GM12878 (cell line): ENCODE measurements at places on chromosomes 6 and 20.

- DNase-seq = no peak
These were observed 107.7 kb upstream of the TMEM181 start for GRCh38 chr6:158452191-158452590.

DNA sequence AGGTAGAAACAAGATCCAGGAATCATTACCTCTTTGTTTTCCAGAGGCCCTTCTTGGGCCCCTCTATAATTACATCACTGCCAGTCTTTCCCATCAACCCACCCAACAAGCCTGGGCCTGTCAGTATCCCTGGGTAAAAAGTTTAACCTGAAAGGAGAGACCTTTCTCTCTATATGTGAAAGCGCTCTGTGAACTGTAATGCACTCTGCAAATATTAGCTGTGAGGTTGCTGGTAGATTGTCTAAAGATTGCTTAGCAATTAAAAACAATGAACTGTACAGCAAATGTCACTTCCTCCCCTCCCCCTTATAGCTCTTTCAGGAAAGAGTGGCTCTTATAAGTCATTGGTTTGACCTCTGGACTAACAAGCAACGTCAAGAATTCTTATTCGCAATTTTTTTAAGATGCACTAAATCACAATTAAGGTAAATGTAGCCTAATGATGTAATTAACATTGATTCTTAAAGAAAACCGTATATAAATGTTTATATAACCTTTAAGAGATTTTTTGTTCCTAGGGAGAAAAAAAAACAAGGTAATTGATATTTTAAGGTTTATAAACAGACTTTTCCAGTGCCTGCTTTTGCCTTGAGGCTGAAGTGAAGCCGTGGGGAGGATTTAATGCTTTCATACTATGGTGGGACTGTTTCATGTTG lies 18.4 kb downstream of the ECT2L start:
- DNase-seq = no peak

- no peak for DNase-seq
These were observed 532.9 kb downstream of the CDH26 start for GRCh38 chr20:60491051-60491581.

- DNase-seq = no peak
These were observed 15.6 kb upstream of the CCN6 start for GRCh38 chr6:112038268-112038667.

GRCh38 chr20:609371-609964 lies 641 bp downstream of the TCF15 start:
- no peak for DNase-seq

DNA sequence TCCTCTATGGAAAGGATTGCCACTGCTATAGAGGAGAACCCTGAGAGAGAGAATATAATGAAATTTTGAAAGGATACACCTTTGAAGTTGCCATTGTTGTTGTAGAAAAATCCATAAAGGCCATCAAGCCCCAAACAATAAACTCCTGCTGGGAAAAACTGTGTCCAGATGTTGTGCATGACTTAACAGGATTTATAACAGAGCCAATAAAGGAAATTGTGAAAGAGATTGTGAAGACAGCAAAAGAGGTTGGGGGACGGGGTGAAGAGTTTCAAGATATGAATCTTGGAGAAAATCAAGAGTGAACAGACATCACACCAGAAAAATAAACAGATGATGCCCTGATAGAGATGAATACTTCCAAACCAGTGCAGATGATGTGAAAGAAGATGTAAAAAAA lies 396.4 kb downstream of the BCKDHB start:
- DNase-seq = no peak

- no peak for DNase-seq
These were observed 3.6 kb upstream of the TOX2 start for GRCh38 chr20:43911066-43911465.

GRCh38 chr6:28683945-28684538 lies 158.4 kb downstream of the GPX5 start:
- no peak for DNase-seq

DNA sequence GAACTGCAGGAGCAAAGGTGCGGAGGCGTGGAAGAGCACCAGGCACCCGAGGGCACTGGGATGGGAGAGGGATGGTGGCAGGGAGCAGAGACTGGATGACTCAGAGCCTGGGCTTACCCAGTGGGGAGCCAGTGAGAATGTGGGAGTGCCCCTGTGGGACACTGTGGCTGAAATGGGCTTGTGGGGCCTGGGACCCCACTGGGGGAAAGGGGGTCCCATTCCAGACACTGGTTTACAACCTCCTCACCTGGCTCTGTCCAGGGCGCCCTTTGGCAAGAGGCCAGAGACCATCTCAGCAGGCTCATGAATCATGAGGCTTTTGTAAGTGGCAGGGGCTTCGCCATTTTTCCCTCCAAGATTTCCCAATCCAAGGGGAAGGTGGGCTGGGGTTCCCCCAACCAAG lies 124.0 kb upstream of the MAFB start:
- no peak for DNase-seq

- DNase-seq = no peak
These were observed 290.0 kb downstream of the PTPRK start for GRCh38 chr6:128230267-128230989.

- DNase-seq = no peak
These were observed 581.9 kb downstream of the HTR1B start for GRCh38 chr6:76881414-76881813.

DNA sequence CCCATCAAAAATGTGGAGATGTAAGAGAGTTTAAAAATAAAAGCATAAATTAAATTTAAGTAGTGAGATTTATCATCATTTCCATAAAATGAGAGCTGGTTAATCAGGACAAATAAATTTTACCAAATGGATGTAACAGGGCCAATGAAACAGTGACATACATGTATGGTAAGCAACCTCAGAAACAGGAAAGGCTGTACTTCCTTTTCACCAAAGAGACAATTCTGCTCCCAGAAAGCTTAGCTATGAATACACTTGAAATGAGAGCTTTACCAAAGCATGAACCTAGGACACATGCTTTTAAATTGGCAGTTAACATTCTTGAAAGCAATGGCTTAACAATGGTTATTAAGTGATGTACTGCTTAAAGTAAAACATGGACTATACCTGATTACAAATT lies 12.1 kb upstream of the UBE2J1 start:
- DNase-seq = no peak

GRCh38 chr6:31572041-31572911 lies at the start of gene LTA:
Gene LTA, plus strand, starts transcription at chr6:31572289. Its CDS starts 454 bp downstream, at chr6:31572743.
- DNase-seq = no peak

- no peak for DNase-seq
These were observed 13.9 kb upstream of the SIRPA start for GRCh38 chr20:1881240-1881835.

GRCh38 chr6:111462770-111463391 lies 20.1 kb downstream of the REV3L start:
- DNase-seq = no peak

- DNase-seq = no peak
These were observed 6.4 kb upstream of the FANCE start for GRCh38 chr6:35445691-35446090.

- DNase-seq = no peak
These were observed 9.2 kb upstream of the HLA-DOB start for GRCh38 chr6:32825966-32826365.

GRCh38 chr6:63188828-63189227 lies 22.4 kb upstream of the FKBP1C start:
- no peak for DNase-seq

- DNase-seq = no peak
These were observed 38.4 kb downstream of the ZMYND8 start for GRCh38 chr20:47318027-47318585.

DNA sequence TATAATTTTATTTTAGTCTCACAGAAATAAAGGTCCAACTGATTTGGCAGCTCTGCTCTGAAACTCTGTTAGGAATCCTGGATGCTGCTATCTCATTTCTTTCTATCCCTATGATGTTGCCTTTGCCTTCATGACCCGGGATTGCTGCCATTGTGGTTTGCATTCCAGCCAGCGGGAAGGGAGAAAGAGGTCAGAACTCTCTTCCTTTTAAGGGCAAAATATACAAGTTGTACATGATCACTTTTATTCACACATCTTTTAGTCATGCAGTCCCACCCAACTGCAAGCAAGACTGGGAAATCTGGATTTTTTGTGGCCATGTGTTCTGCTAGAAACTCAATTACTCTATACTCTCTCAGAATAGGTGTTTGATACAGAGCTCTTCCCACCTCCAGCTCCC lies 263.1 kb upstream of the ZFP64 start:
- DNase-seq = no peak

- DNase-seq = no peak
These were observed 112.4 kb downstream of the BTBD9 start for GRCh38 chr6:38527371-38527770.

DNA sequence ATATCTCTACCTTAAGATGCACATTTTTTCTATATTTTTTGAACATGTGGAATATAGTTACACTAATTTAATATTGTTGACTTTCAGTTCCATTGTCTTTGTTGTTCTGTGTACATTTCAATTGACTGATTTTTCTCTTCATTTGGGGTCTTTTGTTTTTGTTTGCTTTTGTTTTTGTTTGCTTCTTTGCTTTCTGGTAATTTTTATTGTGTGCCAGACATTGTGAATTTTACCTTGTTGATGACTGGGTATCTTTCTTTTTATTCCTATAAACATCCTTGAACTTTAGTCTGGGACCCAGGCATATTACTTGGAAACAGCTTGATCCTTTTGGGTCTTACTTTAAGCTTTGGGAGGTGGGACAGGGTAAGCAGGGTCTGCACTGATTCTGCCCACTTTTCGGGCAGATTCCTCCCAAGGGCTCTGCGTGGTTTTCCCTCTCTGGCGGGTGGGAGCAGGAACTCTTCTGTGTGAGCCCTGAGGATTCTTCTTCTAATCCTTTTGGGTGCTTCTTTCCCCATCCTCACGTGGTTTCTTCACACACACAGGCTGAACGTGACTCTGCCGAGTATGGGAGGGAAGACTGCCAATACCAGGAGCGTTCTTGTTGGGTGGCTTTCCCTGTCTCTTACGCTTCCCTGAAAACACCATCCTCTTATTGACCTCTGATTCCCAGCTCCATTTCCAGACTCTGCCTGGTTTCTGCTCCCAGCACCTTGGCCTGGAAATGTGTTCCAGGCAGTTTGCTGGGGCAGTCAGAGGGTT lies 200.5 kb downstream of the ARID1B start:
- DNase-seq = no peak

DNA sequence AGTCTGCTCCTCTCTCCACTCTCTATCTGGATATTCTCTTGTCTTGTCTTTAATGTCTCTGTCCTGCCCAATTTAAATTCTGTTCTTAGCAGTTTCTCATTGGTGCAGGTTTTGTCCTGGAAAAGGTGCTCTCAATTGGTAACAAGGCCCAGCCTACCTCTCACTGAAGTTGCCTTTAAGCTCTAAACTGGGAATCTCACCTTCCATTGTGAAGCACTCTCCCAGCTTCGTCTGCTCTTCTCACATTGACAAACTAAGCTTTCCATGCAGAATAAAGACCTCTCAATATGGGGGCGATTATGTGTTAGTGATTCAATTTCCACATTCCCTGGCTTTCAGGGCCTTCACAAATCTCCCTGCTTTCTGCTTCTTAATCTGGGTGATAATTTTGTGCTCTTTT lies 1712.2 kb downstream of the GRIK2 start:
- DNase-seq = no peak

- no peak for DNase-seq
These were observed 40.7 kb upstream of the KIF16B start for GRCh38 chr20:16613954-16614353.

GRCh38 chr6:124887872-124888580 lies 74.2 kb upstream of the RNF217 start:
- DNase-seq = no peak

- DNase-seq = no peak
These were observed 12.5 kb downstream of the CDC5L start for GRCh38 chr6:44399991-44400390.

DNA sequence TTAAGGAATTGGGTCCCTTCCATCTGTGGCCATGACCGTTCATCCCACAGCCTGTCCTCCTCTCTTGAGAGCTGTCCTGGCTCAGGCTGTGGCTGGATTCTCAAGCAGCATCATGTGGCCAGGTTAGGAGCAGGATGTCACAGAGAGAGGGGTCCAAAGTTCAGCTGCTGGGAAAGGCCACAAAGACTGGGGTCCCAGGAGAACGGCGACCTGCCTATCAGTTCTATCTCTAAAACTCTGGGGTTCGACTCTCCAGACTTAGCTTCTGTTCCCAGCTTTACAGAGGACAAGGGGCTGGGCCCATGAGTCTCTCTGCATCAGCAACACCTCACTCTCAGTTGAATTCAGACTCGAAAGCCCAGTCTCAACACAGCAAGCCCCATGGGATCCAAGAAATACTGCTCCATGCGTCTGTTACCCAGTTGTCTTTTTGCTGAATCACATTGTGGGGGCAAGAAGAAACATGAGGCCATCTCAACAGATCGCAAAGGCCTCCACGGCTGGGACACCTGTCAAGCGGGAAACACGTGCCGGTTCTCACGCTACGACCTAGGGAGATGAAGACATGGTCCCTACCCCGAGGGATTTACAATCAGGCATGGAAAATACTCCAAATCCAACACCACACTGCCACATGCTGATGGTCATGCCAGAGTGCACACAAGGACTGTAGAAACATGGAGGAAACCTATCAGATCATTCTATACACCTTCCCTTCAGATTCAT lies 95.4 kb downstream of the SLC22A23 start:
- no peak for DNase-seq

DNA sequence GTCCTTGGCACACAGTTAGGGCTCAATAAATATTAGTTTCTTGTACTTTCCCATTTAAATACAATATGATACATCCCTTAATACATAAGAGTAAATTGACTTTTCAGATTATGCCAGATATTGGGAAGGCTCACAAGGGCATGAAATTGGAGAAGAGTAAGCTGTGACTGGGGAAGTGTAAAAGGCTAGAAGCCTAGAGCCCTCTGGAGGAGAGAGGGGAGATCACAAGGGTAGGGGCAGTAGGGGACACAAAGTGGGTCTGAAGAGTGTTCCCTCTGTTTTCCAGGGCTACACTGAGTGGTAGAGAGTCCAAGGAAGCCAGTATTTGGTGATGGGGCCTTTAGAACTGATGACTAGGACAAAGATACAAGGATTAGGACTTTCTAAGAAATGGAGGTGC lies 562.9 kb upstream of the CHD6 start:
- no peak for DNase-seq

DNA sequence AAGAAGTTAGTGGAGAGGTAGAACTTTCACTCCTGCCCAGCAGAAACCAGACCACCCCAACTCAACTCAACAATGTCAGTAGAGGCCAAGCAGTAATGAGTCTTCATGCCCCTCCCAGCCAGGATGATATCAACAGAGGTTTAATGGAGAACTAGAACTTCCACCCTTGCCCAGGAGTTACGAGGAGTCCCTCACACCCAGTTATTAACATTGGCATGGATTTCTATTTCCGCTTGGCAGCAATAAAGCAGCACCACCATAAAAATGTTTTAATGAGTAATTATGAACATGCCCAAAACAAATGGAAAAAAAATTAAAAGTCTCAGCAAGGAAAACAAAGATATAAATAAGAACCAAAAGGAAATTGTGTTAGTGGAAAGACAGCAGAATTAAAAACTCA lies 40.7 kb upstream of the ID4 start:
- no peak for DNase-seq
